ENCODE measurements at places on chromosomes 2 and 18.

DNA sequence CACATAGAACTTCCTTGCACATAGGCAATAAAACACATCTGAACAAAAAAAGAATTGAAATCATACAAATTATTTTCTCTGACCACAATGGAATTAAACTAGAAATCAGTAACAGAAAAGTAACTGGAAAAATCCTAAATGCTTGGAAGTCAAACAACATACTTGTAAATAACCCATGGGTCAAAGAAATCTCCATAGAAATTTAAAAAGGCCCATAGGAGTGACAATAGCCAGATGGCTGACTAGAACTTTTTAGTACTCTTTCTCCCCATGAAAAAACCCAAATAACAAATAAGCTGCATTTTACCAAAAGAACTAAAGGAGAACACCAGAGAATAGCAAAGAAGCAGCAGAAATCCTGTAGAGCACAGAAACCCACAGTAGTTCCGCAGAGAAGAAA lies 139.2 kb upstream of the COL3A1 start:
- no peak for DNase-seq

GRCh38 chr2:7992612-7993602 lies 688.9 kb upstream of the ID2 start:
- DNase-seq: no peak

- no peak for DNase-seq
Observed at GRCh38 chr18:31101183-31102024, 817 bp downstream of the DSC2 start.

DNA sequence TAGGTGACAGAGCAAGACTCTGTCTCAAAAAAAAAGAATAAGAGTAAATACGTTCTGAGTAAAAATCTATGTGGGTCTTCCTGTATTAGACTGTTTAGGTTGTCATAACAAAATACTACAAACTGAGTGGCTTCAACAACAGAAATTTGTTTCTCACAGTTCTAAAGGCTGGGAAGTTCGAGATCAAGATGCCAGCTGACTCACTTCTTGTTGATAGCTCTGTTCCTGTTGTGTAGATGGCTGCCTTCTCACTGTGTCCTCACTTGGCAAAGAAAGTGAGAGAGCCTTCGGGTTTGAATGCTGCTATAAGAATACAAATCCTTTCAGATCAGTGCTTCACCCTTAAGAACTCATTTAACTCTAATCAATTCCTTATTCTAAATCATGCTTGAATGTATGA lies 430.0 kb upstream of the VWC2L start:
- DNase-seq: no peak

GRCh38 chr2:98269274-98269673 lies 77.0 kb upstream of the CNGA3 start:
- no peak for DNase-seq

Measured in activated T-helper 1 cell treated with anti-CD3 and anti-CD28 coated beads, Interleukin-12 subunit alpha, Interleukin-12 subunit beta, Interleukin-2, Interleukin-4 antibody, amounts not matched to agents 30 ng/mL and 10 ng/mL and 1 ng/mL, durations not matched to agents 14 hours and 24 hours and 36 hours (primary cell).